PC-3 (cell line): ENCODE measurements at places on chromosomes 2 and 18. TPM values are rescaled to one million over a fixed set of nuclear protein-coding genes. Genes with fewer than 3 reads are reported as not detected.
A peak's percentile ranks its signal among the peaks of the same experiment; 100 is the strongest.

- no peaks in the 10 kb centered on the region for H3K4me1 ChIP-seq
- H3K36me3 ChIP-seq = peaks cover 19% of the 10 kb centered on the region
- H3K4me3 ChIP-seq = no peak overlapping the region
- no peak for DNase-seq
- H3K27ac ChIP-seq = no peak overlapping the region
- H3K27me3 ChIP-seq = no peaks in the 10 kb centered on the region
Observed at GRCh38 chr2:11286323-11286722, 58.1 kb downstream of the ROCK2 start.

The MFSD6 gene
- 20.9 and 23.0 TPM in 2 replicates for total RNA-seq

- H3K27me3 ChIP-seq = no peaks in the 10 kb centered on the region
- H3K4me1 ChIP-seq = no peaks in the 10 kb centered on the region
- no peaks in the 10 kb centered on the region for H3K36me3 ChIP-seq
- no peak overlapping the region for H3K4me3 ChIP-seq
Observed at GRCh38 chr18:55381277-55381676, 206.7 kb downstream of the TCF4 start.

DNA sequence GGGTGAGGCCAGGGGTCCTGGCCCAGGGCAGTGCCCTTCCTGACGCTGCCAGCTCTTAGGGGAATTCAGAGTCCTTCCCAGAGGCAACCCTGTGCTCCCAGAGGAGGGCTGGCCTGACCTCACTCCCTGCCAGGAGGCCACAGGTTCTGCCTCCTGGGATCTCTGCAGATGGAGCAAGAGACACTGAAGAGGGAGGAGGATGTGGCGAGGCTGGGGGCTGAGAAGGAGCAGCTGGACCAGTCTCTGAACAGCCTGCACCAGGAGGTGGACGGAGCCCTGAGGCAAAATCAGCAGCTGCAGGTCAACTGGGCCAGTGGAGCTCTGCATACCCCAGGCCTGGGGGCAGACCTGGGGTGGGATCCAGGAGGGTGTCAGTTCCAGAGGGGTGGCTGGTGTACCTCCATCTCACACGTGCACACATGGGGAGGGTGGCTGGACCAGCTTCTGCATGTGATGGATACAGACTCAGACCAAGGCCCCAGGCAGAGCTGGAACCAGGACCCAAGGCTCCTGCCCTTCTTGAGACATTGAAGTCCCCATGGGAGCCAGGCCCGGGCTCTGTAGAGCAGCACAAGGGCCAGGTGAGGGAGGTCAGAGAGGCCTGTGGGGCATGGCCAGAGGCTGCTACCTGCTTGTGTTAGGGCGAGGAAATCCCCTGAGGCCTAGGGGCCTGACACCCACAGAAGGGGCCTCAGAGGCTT, 9.7 kb upstream of the SNED1 start:
- no peak overlapping the region for H3K4me3 ChIP-seq
- DNase-seq = no peak
- peaks cover 15% of the 10 kb centered on the region for H3K4me1 ChIP-seq
- H3K36me3 ChIP-seq = no peaks in the 10 kb centered on the region
- no peaks in the 10 kb centered on the region for H3K27me3 ChIP-seq
- no peak overlapping the region for H3K27ac ChIP-seq

The ST8SIA5 gene
- total RNA-seq = 0.04 TPM in 1 of 2 replicates, not detected in the other

DNA sequence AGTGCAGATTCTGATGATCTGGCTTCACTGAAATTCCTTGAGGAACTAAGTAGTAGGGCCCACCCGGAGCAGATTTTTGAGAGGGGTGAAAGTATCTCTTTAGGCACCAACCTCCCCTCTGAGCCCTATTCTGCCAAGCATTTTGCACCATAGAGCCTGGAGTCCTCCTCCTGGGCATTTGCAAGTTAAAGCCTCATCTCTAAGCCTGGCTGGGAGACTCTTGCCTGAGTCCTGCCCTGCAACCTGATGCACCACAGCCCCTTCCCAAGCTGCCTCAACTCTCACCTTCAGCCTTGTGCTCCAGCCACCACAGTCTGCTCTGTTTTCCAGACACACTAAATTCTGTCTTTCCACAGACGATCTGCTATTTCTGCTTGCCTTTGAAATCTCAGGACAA, 79.6 kb upstream of the PKDCC start:
- no peak overlapping the region for H3K27ac ChIP-seq
- no peaks in the 10 kb centered on the region for H3K36me3 ChIP-seq
- DNase-seq = no peak
- no peaks in the 10 kb centered on the region for H3K27me3 ChIP-seq

DNA sequence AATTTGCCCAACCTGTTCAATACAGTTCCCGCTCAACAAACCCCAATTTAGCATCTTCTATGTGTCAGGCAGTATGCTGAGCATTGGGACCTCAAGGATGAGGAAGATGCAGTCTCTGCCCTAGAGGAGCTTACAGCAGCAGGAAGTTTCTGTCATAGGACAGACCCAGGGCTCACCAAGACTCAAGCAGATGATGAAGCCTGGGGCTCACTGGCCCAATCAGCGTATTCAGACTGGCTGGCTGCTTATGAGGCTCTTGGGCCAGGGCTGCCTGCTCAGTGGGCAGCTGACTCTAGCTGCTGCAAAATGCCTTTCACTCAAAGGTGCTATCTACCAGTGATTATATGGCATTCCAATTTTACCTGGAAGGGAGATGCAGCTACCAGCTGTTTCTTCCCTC, 2.1 kb downstream of the FAM178B start:
- H3K4me3 ChIP-seq = no peak overlapping the region
- no peak overlapping the region for H3K27ac ChIP-seq
- no peak for DNase-seq
- no peaks in the 10 kb centered on the region for H3K36me3 ChIP-seq
- H3K4me1 ChIP-seq = no peaks in the 10 kb centered on the region
- H3K27me3 ChIP-seq = peaks cover 36% of the 10 kb centered on the region

DNA sequence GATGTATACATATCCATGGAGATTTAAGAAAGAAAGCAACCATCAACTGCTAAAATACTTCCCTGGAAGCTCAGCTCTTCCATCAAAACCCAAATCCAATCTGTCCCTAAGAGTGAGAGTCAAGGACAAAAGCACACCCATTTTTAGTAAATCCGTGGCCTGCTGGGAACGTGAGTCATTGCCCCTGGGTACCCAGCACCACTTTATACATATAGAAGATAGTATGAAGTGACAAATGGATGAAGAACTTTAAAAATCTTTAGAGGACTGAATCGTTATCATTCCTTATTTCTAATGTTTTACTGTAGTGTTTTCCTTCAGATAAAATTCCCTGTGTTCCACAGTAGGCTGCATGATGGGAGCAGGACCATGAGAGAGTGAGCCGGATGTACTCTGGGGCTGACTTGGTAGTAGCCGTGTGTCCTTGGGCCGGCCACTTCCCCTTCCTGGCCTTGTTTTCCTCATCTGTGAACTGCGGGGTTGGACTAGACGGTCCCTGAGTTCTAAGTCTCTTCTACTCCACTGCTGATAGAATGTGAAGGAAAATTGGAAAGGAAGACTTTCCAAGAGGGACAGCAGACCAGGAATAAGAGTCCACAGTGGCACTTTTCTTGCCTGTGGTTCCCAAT, 28.5 kb upstream of the CEP68 start:
- H3K4me1 ChIP-seq = peaks cover 17% of the 10 kb centered on the region
- DNase-seq = no peak
- no peak overlapping the region for H3K4me3 ChIP-seq
- no peaks in the 10 kb centered on the region for H3K36me3 ChIP-seq

The DNAJC5G gene
- not detected in 2 replicates for total RNA-seq

DNA sequence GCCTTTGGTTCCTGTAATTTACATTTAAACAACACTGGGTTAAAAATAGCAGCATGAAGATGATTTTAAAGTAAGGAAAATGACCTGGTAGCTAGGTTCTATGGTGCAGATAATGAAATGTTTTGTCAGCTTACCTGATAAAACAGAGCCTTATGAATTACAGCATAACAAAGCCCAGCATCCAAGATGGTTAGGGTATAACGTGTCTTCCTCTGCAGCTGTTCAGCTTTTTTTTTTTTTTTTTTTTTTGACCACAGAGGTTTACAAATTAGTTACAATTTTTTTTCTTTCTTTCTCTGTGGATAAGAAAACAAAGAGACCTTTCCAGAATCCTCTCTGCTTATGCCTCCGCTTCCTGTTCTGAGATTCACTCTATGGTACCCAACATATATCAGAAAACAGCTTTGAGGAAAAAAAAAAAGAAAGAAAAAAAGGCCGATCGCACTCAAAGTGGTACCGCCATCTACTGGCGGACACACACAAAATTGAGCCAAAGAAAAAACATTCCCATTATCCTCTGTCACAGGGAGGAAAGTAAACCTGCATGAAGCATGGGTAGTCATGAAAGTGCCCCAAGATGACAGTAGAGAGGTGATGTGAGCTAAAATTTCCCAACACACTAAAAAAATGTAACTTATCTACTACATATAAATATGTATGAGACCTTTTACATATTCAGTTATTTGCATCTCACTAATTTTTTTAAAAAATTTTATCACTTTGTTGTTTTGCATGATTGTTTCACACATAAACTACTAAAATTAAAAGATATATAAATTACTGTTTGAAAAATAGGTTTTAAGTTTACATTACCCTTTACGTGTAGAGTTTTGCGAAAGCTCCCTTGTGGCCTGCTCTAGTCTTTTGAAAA, at the start of gene SCN3A:
Gene SCN3A, minus strand, starts transcription at position 362 of the 871 bp plus-strand sequence. CDS start 27,656 bp downstream, outside the sequence.
- no peaks in the 10 kb centered on the region for H3K4me1 ChIP-seq
- no peaks in the 10 kb centered on the region for H3K36me3 ChIP-seq
- DNase-seq = peak; percentile 71
- no peak within 1 kb of the TSS for H3K4me3 ChIP-seq
- H3K27ac ChIP-seq = no peak within 1 kb of the TSS

- peak; percentile 13 for DNase-seq
- H3K27ac ChIP-seq = no peak overlapping the region
- no peaks in the 10 kb centered on the region for H3K36me3 ChIP-seq
- no peak overlapping the region for H3K4me3 ChIP-seq
- H3K4me1 ChIP-seq = peaks cover 8% of the 10 kb centered on the region; the same call in 1 of the 2 replicates
Observed at GRCh38 chr2:28312307-28313219, 80.1 kb upstream of the FOSL2 start.

DNA sequence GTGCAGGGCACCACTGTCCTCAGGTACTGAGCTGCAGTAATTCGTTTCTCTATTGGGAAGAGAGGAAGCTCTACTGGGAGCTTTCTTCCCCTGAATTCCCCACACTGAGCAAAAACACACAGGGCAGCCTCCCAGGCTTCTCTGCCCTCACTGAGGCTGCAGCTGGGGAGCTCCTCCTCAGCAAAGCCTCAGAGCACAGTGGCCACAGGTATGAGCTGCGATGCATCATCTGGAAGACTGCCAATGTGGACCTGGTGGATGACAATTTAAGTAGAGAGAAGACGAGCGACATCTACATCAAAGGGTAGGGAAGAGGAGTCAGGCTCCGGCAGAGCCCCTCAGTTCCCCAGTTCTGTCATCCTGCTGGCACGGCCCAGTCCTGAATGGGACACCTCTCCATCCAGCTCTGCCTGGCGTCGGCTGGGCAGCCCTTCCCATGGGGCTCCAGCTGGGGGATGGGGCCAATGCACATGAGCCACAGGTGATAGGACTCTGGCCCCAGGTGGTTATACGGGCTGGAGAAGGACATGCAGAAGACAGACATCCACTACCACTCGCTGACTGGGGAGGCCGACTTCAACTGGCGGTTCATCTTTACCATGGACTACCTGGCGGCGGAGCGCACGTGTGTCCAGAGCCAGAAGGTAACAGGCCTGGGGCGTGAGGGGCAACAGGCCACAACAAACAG, 37.6 kb downstream of the LMAN2L start:
- H3K36me3 ChIP-seq = peaks cover 13% of the 10 kb centered on the region
- no peaks in the 10 kb centered on the region for H3K4me1 ChIP-seq
- no peak overlapping the region for H3K27ac ChIP-seq
- H3K4me3 ChIP-seq = no peak overlapping the region
- no peaks in the 10 kb centered on the region for H3K27me3 ChIP-seq

DNA sequence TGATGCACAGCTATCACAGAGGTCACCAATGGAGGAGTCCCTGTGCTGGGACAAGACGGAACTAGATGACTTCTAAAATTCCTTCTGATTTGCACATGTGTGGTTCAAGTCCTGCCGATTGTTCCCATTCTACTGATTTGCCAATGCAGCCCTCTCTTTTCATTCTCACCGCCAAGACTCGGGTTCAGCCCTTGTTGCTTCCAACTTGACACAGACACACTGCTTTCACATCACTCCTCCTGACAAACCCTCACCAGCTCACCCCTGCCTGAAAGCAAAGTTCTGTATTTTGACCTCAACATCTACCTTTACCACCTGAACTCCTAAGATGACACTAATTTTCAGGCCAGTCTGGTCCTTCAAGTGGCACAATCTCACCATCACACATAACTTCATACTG, 25.5 kb downstream of the REEP1 start:
- no peaks in the 10 kb centered on the region for H3K36me3 ChIP-seq
- no peak for DNase-seq
- no peak overlapping the region for H3K4me3 ChIP-seq
- peaks cover 67% of the 10 kb centered on the region for H3K27me3 ChIP-seq
- H3K4me1 ChIP-seq = no peaks in the 10 kb centered on the region

DNA sequence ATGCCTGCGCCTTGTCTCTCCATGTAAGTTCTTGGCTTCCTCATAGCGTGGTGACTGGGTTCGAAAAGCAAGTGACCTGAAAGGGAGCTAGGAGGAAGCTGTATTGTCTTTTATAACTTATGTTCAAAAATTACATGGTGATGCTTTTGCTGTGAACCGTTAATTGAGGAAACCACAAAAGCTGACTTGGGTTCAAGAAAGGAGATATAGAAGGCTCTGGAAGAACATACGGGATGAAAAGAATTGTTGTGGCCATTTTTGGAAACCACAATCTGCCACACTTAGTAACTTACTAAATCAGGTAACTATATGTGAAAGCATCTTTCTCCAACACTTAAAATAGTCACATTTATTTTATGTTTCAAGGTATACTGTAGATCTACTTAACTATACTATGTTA, 177.0 kb upstream of the RBMS1 start:
- H3K36me3 ChIP-seq = no peaks in the 10 kb centered on the region
- DNase-seq = no peak
- H3K4me3 ChIP-seq = no peak overlapping the region
- peaks cover 40% of the 10 kb centered on the region for H3K4me1 ChIP-seq
- no peaks in the 10 kb centered on the region for H3K27me3 ChIP-seq

- DNase-seq = no peak
- no peaks in the 10 kb centered on the region for H3K4me1 ChIP-seq
- no peaks in the 10 kb centered on the region for H3K36me3 ChIP-seq
Observed at GRCh38 chr2:81196383-81196851, 891.9 kb upstream of the LRRTM1 start.
